Activated T-helper 1 cell treated with anti-CD3 and anti-CD28 coated beads, Interleukin-2, amount 50 U/mL, for 16 hours (primary cell): ENCODE measurements at places on chromosomes 7 and 10.

DNA sequence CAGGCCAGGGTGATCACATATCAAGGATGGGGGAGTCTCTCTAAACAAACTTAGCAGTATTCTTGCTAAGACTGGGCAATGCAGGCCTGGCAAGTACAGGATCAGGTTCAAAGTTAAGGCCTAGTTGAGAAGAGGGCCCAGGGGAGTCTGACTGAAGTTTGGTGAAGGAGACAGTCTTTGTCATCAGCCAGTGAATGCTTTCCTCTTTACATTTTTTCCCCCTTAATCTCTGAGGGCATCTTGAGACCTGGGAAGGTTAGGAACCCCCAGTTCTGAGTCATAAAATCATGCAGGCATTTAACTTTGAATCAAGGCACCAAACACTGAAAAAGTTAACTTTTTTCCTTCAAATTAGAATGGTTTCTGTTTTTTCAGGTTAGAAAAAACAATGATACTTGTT, 311.5 kb downstream of the REEP3 start:
- no peak for DNase-seq

- no peak for DNase-seq
These were observed 107.2 kb upstream of the FAM133B start for GRCh38 chr7:92697414-92697813.

GRCh38 chr7:41448104-41448503, 254.8 kb downstream of the INHBA start:
- DNase-seq: no peak

GRCh38 chr7:52635021-52635420, 400.4 kb upstream of the POM121L12 start:
- DNase-seq: no peak

GRCh38 chr10:46541017-46541661, 15.3 kb downstream of the GPRIN2 start:
- no peak for DNase-seq

DNA sequence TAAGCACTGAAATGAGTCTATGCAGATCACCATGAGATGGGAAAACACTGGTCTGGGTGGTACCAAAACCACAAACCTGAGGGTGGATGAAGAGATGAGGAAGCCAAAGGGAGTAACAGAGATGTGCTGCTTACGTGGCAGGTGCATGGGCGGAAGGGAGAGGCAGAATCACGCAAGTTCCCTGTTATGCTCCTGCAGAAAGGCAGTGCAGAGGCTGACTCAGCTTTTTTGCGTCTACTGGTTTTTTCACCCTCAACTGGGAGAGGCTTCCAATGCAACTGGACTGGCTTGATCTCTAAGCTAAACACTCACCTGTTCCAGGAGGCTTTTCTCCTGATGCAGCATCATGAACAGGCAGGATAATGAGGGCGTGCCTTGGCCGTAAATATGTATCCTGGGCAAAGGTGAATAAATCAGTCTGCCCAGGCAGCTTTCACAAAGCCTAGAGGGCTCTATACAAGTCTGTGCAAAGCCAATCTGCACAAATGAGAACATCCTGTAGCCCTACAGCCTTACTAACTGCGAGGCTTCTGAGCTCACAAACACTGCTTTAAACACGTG, 95.4 kb upstream of the AFAP1L2 start:
- DNase-seq: peak; percentile 52
